ENCODE measurements at places on chromosomes 6 and 20.

- no peak for DNase-seq
Measured at GRCh38 chr6:70894001-70894400, 62.9 kb downstream of the B3GAT2 start.

DNA sequence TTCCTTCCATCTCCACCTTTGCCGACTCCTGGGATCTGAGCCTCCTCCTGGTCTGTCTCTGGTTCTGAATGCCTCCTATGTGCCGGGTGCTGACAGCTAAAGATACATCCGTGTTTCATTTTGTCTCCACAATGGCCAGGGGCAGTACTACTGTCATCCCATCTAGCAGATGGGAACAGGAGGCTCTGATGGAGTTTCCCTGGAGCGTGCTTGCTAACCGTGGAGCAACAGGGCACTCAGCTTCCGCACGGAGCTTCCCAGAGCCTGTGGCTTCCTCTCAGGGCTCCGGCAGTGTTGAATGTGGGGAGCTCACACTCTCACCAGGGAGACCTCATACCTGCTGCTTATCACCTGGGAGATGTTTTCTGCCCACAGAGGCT lies 11.9 kb upstream of the NPBWR2 start:
- DNase-seq, result no peak

GRCh38 chr20:35904982-35905663 lies 49.2 kb downstream of the SCAND1 start:
- no peak for DNase-seq

DNA sequence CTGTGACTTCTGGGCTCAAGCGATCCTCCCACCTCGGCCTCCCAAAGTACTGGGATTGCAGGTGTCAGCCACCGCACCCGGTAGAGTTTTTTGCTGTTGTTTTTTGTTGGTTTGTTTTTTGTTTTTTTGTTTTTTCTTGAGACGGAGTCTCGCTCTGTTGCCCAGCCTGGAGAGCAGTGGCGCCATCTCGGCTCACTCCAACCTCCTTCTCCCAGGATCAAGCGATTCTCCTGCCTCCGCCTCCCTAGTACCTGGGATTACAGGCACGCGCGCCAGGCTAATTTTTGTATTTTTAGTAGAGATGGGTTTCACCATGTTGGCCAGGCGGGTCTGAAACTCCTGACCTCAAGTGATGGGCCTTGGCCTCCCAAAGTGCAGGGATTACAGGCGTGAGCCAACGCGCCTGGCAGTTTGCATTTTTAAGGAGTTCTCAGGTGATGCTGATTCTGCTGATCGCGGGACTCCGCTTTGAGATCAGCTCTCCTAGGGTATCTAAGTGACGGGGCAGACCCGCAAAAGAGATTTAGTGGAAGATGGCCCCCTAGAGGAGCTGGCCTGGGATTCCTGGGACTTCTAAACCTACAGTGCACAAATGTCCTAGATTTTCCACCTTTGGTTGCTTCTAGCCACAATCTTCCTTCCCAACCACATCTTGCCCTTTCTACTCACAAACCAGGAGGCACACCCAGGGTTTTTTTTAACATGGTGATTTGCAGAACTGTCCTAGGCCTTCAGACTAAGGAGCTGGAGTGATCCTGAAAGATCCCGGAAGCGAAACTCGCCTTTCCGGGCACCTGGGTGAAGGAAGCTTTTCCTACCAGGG lies 45.2 kb downstream of the DPPA5 start:
- DNase-seq, result no peak

DNA sequence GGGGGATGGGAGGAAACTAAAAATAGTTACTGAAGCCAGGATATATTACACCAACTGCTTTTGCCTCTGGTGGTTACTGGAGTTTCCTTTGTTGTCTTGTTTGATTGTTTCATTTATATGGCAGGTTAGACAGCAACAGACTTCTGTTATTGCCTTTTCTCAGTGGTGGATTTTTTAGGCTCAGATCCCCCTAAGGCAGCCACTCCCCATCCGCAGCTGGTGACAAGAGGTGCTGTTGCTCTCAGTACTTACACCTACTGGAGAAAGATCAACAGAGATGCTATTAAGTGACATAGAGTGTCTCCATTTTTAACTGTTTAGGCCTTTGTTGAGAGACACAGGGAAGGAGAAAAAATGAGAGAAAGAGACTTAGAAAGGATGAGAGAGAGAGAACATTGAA lies 552.1 kb downstream of the PKHD1 start:
- DNase-seq, result no peak

- DNase-seq, result no peak
Measured at GRCh38 chr6:113182370-113183141, 674.6 kb upstream of the MARCKS start.

GRCh38 chr6:101178748-101179147 lies 214.8 kb upstream of the GRIK2 start:
- DNase-seq, result no peak

GRCh38 chr6:6317825-6318733 lies 2.4 kb downstream of the F13A1 start:
- no peak for DNase-seq

GRCh38 chr6:12501990-12502389 lies 211.8 kb downstream of the EDN1 start:
- no peak for DNase-seq

GRCh38 chr6:10084111-10084986 lies 330.5 kb downstream of the TFAP2A start:
- DNase-seq, result no peak

Measured in stimulated activated CD8-positive, alpha-beta memory T cell treated with anti-CD3 and anti-CD28 coated beads, Interleukin-4, amount 100 ng/mL, for 1 hour (primary cell).